Stimulated activated CD8-positive, alpha-beta memory T cell treated with anti-CD3 and anti-CD28 coated beads, Interleukin-7, amount 100 ng/mL, for 1 hour (primary cell): ENCODE measurements at places on chromosomes 1 and 21.

- DNase-seq: no peak
Measured at GRCh38 chr1:75085931-75086330, 48.3 kb upstream of the LHX8 start.

GRCh38 chr1:173057984-173058383, 7.2 kb upstream of the TNFSF18 start:
- DNase-seq: no peak

- no peak for DNase-seq
Measured at GRCh38 chr1:117370509-117370908, 3.3 kb downstream of the MAN1A2 start.

DNA sequence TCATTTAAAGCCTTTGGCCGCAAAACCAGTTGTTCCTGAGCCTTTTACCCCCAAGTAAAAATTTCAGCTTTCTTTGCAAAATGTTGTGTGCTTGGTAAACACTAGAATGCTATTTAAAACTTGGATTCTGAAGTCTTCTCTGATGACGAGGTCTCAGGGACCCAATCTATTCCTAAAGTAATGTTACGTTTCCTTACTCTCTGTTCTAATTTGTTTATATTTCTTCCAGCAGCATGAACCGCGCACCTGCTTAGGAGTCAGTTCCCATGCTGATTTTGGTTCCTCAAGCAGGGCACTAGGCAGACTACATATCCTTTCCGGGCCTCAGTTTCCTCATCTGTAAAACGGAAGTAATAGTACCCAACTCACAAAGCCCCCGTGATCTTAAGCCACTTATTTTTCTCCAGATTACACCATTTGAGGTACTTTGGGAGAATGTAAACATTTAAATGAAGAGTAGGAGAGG, 969 bp upstream of the ALDH4A1 start:
- no peak for DNase-seq

DNA sequence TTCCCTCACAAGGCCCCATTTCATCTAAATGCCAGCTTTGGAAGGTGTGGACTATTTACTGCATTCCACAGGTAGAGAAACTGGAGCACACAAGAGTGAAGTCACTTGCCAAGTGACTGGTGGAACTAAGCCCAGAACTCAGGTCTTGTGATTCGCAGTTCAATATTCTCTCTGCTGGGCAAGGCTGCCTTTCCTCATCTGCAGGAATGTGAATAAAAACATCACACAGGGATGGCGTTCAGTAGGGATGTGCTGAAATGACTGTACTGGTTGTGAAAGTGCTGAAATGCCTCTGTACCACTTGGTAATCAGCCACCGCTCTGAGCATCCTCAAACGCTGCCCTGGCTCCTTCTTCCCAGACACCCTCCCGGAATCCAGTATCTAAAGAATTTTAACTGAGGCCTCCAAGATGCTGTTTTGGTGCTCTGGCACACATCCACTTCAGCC, 145.6 kb downstream of the HIVEP3 start:
- no peak for DNase-seq

- DNase-seq: no peak
Measured at GRCh38 chr1:84703431-84703830, 13.2 kb upstream of the SSX2IP start.

DNA sequence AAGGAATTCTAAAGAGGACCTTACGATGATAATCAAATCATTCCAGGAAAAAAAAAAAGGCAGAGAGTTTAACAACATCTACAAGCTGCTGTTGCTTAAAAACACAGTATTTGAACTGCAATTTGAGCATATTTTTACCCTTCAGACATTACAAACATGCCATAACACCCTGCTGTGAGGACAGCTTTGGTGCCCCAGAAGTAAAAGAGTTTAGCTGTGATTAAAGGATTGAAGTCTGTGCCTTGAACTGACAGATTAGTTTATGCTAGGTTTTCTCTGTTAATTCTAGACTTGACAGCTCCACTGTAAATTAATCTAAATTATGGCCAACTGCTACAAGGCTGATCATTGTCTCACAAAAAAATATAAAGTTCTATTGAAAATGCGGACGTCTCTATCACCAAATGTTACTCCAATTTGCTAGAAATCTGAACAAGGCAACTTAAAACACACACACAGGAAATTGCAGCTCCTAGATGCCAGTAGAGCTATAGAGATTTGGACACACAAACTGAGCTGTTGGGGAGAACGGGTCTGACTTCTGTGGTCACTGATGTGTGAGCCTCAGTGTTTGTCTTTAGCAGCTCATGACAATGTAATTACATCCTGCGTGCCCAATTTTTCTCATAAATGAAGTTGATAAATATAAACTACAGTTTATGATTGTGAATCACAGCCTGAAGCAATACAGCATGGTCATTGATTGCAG, 217.9 kb downstream of the NTNG1 start:
- DNase-seq: no peak

DNA sequence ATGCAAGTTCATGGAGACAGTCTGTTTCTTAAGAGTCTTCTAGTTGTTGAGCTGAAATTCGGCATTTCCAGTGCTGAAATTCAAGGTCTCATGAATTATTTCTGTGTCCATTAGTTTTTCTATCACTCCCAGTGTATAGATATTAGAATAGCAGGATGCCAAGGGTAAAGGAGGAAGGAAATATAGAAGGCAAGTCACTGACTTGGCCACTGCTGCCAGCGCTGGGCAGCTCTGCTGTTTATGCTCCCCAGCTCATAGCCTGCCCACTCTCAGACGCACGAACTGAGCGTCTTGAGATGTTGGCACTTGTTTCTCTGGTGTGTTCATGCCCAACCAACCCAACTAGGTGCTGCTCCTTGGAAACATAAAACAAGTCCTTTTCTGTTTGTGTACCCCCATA, 110.1 kb downstream of the SLC45A1 start:
- DNase-seq: no peak

GRCh38 chr1:32895325-32896215, 5.6 kb downstream of the TMEM54 start:
- no peak for DNase-seq

DNA sequence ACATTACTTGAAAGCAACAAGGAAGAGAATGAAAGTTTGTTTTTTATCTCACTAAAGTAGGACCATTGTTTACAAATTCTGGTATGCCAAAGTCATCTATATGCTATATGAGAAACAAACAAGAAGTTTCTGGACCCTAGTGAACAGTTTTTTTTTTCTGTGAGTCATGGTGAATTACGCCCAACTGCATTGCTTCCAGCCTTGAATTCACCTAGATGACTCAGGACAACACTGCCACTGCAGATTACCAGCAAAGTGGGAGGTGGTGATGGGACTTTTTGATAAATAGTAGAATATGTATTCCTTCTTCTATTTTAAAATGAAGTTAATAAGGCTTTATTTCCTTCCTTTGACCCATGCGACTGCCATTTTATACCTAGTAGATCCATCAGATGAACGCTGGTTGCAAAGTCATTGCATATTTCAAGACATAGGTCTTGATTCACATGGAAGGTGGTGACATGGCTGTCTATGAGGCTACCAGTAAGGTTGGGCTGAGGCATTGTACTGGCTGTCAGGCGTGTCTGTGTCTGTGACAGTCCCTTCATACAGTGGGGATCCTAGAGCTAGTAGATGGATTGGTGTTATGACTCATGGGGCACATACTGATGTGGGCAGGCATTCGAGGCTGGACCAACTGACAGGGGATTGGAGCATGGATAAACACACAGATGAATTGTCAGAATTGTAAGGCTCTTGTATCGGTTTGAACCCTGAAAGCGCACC, 49.1 kb upstream of the APOBEC4 start:
- no peak for DNase-seq

GRCh38 chr21:45559216-45560105, 17.2 kb upstream of the SLC19A1 start:
- no peak for DNase-seq

- no peak for DNase-seq
Measured at GRCh38 chr1:161484613-161485012, 20.6 kb upstream of the FCGR2A start.

GRCh38 chr1:25873120-25873519, 2.4 kb downstream of the PAQR7 start:
- no peak for DNase-seq

DNA sequence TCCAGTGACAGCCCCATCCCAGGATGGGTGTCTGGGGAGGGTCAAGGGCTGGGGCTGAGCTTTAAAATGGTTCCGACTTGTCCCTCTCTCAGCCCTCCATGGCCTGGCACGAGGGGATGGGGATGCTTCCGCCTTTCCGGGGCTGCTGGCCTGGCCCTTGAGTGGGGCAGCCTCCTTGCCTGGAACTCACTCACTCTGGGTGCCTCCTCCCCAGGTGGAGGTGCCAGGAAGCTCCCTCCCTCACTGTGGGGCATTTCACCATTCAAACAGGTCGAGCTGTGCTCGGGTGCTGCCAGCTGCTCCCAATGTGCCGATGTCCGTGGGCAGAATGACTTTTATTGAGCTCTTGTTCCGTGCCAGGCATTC, 24.2 kb downstream of the PCSK9 start:
- no peak for DNase-seq

- no peak for DNase-seq
Measured at GRCh38 chr1:163172596-163172995, 30.1 kb downstream of the RGS5 start.

GRCh38 chr1:176843352-176844297, 320.9 kb downstream of the ASTN1 start:
- DNase-seq: no peak

DNA sequence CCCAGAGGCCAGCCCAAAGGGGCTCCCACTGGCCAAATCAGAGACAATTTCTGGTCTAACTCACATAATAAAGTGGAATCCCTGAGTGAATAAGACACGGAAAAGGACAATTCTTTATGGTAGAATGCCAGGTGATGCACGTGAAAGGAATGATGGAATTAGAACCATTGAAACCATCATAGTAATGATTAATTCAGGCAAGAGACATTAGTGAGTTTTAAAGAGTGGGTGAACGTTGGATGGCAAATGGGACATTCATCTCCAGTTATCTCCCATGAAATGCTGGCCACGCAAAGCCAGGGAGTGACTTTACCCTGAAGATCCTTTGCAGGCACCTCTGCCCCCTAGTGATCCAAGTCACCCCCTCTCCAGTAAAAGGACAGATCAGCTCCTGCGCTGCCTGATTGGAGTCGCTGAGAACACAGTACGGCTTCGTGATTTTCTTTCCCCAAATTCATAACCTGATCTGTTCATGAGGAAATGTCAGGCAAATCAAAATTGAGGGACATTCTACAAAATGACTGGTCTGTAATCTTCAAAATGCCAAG, 87.5 kb downstream of the AJAP1 start:
- no peak for DNase-seq

DNA sequence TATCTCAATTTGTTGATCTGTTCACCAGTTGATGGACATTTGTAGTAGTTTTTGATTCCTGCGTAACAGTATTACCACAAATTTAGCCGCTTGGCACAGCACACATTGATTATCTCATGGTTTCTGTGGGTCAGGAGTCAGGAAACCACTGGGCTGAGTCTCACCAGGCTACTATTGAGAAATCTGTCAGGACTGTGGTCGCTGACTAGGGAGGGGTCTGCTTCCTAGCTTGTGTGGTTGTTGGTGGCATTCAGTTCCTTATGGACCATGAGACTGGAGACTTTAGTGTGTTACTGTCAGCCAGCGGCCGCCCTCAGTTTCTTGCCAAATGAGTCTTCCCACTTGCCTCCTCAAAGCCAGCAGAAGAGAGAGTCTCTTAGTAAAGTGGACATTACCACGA, 9.8 kb downstream of the PEX14 start:
- no peak for DNase-seq

GRCh38 chr1:53625049-53625448, 113.9 kb downstream of the GLIS1 start:
- no peak for DNase-seq

DNA sequence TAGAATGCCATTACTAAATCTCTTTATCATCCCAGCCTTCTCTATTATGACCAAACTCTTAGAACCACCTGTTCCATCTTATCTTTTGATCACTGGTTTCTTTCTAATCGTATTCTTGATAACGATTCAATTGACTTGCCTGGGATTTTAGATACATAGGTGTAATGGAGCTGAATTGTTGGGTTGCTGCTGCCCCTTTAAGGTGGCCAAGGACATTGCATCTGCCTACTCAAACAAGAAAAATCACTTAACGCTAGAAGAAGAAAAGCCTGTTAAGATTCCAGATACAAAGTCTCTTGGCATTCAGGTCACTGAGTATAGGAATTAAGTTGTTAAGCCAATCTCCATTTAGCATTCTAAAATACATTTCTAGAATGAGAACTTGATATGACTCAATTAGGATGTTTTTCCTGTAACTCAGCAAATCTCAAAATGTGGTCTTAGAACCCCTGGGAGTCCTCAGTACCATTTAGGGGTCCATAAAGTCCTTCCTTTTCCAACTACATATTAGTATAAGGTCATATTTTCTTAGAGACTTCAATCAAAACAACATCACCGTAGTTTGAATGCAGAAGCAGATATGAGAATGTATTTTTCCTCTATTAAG, 12.4 kb downstream of the NEXN start:
- no peak for DNase-seq

- no peak for DNase-seq
Measured at GRCh38 chr1:110676970-110677369, 2.2 kb upstream of the KCNA3 start.

DNA sequence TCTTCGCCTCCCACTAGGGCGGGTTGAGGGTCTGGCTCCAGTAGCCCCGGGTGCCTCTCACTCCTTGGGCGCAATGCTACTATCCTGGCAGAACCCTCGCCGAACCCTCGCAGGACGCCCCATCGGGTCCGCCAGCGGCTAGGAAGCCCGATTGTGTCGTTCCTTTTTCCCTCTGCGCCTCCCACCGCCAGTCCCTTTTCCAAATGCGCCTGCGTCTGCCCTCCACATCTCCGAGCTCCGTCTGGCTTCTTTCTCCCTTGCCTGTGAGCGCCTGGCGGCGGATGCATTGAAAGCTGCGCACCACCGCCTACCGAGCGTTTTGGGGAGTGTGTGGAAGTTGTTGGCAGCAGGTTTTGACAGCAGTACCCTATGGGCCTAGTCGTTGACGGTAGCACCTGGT, 1.0 kb upstream of the DIRAS3 start:
- no peak for DNase-seq

DNA sequence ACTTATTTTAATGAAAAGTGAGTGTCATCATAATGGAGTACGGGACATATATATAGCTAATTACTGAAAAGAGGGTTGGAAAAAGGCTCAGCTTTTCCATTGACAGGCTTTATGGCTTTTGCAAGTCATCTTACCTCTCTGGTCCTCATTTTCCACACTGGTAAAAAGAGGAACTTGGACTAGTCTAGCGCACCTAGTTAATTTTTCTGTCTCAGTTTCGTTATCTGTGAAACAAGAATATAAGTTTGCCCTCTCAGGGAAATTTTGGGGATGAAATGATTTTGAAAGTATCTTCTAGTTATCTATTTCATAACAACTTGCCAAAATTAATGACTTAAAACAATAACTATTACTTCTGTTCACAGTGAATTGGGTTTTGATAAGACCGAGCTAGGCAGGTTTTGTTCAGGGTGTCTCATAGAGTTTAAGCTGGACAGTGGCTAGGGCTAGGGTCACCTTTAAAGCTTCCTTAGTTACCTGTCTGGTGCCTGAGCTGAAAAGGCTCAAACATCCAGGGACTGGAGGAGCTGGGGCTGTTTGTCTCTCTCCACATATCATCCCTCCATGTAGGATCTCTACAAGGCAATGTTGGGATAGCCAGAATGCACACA, 91.7 kb downstream of the TYW3 start:
- no peak for DNase-seq

- DNase-seq: no peak
Measured at GRCh38 chr1:53477651-53478501, 18.7 kb downstream of the DMRTB1 start.
